ENCODE measurements at places on chromosomes 11 and 22.

- DNase-seq: peak; percentile 80
Observed at GRCh38 chr11:121763526-121763925, 310.8 kb upstream of the SORL1-AS1 start.

DNA sequence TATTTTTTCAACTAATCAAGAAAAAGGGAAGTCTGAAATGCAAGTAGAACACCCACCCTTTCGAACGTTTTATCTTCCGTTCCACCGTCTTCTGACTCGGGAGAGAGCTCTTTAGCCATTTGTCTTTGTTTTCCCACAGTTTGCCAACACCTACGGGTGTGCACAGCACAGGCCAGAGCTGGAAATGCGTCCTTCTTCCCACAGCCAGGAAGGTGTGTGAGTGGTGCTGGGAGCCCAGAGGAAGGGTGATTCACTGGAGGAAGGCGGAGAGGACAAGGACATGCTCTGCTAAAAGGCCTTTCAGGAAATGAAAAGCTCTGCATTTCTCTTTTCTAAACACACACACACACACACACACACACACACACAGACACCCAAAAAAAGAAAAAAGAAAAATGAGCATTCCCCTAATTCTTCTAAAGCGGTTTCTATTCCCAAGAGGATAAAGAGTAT is 18.5 kb downstream of the ENDOD1 start:
- no peak for DNase-seq

- DNase-seq: no peak
Observed at GRCh38 chr22:32880061-32880460, 78.6 kb downstream of the TIMP3 start.

GRCh38 chr11:37422511-37422910 is 824.5 kb upstream of the RAG2 start:
- no peak for DNase-seq

DNA sequence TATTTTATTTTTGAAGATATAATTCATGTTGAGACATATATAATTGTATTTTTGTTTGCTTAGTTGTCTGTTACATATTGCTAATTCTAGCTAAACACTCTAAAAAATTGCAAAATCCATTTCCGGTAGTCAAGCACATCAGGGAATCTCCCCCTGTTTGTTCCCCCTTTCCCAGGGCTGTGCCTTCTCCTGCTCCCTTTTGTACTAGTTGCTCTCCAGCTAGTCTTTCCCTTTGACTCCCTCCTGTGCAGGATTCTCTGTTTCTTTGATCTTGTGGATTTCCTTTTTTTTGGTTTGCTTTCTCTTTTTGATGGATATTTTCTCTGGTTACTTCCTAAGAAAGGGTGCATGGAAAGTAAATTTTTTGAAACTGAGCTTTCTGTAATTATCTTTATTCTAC is 188.1 kb upstream of the PLET1 start:
- no peak for DNase-seq

DNA sequence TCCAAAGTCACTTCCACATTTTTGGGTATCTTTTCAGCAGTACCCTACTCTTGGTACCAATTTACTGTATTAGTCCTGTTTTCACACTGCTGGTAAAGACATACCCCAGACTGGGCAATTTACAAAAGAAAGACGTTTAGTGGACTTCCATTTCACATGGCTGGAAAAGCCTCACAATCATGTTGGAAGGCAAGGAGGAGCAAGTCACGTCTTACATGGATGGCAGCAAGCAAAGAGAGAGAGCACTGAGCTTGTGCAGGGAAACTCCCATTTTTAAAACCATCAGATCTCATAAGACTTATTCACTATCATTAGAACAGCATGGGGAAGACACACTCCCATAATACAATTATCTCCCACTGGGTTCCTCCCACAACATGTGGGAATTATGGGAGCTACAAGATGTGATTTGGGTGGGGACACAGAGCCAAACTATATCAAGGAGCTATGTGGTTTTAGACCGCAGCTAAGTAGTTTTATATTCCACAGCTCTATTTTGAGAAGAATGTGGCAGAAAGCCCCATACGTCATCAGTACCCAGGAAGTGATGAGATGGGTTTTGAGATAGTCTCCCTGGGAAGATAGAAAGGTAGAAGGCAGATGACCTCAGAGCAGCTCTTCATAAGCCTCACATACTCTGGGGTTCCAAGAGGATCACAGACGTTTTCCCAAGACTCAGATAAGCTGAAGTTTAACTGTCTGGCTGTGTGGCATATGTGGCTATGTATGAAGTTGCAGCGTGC is 96.3 kb downstream of the APIP start:
- no peak for DNase-seq

GRCh38 chr22:17780741-17781318 is 6.6 kb upstream of the BID start:
- no peak for DNase-seq

- DNase-seq: no peak
Observed at GRCh38 chr22:41288245-41288946, 2.4 kb upstream of the RANGAP1 start.

DNA sequence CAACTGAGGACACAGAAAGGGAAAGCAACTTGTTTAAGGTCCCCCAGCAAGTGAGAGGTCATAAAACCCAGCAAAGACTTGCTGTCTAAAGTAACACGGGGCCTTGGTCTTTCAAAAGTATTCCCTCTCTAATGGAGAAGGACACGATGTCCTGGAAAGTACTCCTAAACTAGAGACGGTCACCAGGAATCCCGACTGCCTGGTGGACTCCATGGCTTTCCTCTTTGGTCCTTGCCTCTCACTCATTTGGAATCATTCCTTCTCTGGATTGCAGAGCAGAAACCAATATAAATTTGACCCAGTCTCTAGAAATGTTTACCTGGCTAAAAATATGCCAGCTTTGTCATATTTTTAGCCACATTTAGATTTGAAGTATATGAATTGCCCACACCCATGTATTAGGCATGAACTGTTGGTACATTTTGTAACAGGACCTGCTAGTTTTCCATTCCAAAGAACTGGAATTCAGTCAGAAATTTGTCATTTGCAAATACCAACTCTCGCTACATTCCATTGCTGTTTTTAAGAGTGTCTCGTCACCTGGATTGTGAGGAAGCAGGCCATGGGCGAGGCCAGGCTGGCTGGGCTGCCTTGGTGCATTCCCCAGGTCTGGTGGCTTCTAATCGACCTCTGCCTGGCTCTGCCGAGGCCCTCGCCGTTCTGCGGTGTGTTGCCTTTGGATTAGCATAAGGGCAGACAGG is 12.9 kb downstream of the NAV2 start:
- no peak for DNase-seq

- no peak for DNase-seq
Observed at GRCh38 chr11:114291842-114292680, 4.1 kb upstream of the NNMT start.

- no peak for DNase-seq
Observed at GRCh38 chr11:4565371-4565770, 16.2 kb upstream of the OR52I2 start.

DNA sequence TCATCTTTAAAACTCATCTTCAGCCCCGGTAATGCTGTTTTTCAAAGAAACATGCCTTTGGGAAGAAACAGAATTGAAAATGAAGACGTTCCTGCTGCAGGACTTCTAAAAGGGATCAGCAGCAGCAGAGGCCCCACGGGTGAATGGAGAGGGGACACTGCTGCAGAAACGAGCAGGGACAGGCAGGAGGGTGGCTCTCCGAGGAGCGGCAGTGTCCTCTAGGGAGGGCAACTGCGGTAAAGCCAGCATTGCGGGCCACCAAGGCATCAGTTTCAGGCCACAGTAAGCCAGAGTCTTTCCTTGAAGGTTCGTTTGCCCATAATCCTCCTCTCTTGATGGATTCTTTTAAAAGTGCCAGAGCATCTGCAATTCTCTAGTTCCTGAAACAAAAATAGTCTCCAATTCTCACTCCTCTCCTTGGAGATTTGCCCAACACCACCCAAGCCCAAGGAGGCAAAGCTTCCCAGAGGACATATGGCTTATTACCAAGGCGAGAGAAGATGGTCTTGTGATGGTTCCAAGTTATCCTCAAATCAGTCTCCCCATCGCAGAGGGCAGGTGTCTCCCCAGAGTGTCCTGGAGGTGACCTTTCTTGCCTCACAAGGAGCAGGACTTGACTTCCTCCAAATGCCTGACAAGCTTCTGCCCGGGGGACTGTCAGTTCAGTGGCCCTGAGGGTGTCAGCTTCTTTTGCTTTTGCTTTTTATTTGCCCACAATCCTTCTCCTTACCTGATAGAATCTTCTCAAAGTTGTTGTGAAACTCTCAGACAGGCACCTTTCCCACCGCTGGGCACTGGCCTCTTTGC is 341.1 kb upstream of the B3GAT1 start:
- no peak for DNase-seq

DNA sequence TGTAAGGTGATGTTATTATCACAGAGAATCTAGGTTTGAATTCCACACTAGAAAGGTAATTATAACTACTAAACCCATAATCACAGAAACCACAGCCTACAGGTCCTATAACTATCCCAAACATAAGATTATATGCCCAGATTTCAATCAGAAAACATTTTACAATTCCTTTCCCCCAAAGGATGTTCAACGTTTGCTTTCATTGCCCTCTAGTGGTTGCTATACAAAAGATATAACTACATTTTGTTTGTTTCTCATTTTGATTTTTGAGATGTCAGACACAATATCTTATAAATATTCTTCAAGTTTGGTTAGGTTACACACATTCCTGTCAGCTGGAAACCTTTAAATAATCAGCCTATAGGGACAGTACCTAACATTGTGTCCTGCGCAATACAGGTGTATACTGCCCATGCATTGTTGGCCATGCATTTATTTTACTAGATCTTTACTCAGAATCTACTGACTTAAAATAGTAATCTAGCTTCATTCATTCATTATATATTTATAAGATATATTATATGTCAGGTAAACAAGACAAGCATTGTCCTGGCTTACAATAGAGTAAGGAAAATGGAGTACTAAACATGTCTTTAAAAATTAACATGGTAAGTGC is 530.5 kb upstream of the CCDC90B start:
- DNase-seq: no peak

Data from DMS79 treated with DMSO at 0.1 percent for 48 hours (cell line).